ENCODE measurements at places on chromosomes 11 and 22.
A peak's percentile ranks its signal among the peaks of the same experiment; 100 is the strongest.

- no peak for DNase-seq
Observed at GRCh38 chr11:2862395-2863275, 22.9 kb downstream of the CDKN1C start.

DNA sequence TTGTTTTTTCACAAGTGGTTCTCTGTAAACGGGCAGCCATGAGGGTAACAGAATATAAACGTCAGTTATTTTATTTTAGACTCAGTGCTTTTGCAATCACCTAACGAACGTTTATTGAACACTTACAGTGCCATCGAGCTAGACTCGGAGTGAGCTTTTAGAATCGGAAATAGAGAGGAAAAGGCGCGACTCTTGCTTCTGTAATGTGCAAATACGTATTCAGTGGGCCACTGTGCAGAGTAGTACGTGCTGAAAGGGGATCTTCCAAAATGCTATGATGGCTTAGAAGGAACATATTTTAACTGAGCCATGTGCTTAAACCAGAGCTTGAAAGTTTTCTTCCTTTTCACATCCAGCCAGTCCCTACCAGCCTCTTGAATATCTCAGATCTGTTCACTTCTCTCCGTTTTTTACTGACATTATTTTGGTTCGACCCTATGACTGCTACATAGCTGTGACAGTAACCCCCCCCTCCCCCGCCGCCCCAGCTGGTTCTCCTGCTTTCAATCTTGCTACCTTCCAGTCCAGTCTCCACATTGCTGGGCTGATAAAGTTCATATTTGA lies 468 bp downstream of the DDIAS start:
- DNase-seq = no peak

DNA sequence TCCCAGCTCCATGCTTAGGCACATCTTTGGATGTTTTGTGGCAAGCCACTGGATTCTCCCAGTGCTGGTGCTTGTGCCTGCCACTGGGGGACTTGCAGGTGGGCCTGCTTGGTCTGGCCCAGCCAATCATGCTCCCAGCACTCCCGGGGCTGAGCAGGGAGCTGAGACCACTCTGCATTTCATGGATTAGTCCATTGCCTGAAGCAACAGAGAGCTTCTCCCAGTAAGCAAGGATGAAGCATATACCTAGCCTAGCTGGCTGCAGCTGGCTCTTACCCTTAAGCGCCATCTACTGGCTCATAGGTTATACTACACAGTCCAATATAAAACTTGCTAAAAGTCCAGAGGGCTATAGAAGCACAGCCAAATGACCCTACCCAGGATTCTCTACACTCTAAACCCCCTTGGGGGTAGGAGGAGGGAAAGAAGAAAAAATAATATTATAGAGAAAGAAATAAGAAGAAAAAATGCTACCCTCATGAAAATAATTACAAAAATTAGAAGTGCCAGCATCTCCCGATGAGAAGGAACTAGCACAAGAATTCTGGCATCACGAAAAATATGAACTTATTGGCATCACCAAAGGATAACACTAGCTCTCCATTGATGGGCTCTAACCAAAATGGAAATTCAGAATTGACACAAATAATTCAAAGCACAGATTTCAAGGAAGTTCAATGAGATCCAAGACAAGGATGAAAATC lies 275.3 kb downstream of the C11orf87 start:
- DNase-seq = peak; percentile 64

- no peak for DNase-seq
Observed at GRCh38 chr22:48431536-48432315, 1395.9 kb downstream of the BRD1 start.

DNA sequence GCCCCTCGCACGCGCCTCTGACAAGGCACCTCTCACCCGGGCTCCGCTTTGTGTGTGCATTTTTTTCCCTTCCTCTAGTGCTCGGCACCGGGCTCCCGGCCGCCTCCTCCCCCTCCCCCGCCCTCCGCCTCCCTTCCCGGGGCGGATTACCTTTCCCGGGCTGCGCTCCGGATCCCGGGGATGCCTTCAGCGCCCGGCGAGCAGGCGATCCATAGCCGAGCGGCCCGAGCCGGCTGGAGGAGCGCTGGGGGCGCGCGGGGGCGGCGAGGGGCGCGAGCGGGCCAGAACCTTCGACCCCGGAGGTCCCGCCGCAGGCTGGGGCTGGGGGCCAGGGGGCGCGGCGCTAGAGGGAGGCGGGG lies 282 bp downstream of the MPPED2 start:
- no peak for DNase-seq

- DNase-seq = no peak
Observed at GRCh38 chr11:134063124-134063495, 5.8 kb upstream of the JAM3 start.

DNA sequence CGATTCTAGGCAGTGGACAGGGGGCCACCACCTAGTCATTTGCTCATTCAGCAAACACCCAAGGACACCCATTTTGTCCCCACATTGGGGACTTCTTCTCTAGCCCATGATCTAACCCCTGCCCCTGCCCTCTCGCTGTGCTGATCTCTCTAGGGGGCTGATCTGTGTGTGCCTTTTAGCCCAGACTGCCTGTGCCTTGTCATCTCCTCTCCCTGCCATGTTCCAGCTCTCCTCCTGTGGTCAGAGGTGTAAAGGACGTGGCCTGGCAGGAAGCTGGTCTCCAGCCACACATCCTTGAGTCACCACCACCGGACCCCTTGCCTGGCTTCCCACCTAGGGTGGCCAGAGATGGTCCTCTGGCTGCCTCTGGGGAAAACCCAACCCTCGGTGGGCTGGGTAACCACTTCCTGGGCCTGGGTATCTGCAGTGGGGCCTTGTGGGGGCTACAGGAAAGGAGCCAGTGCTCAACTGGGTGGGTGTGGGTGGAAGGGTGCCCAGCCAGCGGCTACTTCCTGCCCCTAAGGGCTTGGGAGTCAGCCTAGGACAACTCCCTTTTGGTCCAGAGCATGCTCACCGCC lies 1.3 kb downstream of the CTSW start:
- DNase-seq = no peak

DNA sequence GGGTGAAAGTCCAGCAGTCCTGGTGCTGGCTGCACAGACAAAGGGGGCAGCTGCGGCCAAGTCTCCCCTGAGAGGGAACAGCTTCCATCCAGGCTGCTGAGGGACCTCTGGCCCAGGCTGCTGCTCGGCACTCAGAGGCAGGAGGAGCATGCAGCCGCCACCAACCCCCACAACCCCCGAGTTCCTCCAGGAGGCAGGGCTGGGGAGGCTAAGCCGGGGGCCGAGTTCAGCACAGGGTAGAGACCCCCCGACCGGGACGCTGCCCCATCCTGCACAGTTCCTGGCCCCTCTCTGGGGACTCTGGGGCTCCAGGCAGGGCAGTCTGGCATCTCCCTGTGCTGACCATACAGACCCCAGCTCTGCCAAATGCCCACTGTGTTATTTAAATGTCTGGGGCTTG lies 20.2 kb downstream of the IGSF9B start:
- no peak for DNase-seq

DNA sequence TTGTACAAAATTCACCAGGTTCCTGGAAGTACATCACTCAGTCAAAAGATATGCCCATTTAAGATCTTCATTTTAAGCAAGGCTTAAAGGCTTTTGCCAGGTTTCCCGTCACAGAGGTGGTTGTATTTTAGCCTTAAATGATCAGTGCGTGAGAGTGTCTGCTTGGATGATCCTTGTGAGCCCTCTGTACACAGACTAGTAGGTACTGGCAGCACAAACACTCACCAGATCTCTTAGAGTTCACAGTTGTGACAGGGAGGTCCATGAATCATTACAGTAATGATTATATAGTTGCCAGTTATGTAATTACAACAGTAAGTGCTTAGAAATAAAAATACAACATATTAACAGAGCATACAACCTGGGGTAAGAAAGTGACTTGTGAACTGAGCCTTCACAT lies 84.2 kb upstream of the SLC25A18 start:
- no peak for DNase-seq

GRCh38 chr11:130344841-130345240 lies 30.1 kb upstream of the ZBTB44 start:
- DNase-seq = no peak

- no peak for DNase-seq
Observed at GRCh38 chr11:27570542-27570941, 64.0 kb upstream of the LIN7C start.

DNA sequence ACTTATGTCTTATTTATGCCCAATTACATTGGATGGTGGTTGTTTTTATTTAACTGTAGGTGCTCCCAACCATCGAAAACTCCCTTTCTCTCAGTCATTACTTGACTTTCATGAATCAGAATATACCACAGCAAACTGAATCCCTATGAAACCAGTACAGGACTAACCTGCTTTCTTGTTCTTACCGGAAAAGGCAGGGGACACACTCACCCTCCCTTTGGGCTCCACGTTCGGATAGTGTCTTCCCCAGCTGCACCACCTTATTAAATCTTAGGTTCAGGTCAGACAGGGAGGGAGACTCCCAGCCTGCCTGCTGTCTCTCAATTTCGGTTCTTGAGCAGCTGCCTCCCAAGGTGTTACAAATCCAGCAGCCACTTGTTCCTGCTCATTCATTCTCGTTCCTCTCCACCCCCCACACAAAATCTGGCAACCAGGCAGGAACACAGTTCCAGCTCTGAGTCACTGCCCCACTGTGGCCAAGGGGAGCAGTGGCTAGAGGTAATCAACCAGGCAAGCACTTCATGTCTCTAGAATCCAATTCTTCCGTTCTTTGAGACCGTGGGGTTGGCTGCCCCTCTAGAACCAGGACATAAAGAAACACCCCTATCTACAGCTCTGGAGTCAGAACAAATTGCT lies 133.0 kb downstream of the PLEKHA7 start:
- DNase-seq = peak; percentile 83

DNA sequence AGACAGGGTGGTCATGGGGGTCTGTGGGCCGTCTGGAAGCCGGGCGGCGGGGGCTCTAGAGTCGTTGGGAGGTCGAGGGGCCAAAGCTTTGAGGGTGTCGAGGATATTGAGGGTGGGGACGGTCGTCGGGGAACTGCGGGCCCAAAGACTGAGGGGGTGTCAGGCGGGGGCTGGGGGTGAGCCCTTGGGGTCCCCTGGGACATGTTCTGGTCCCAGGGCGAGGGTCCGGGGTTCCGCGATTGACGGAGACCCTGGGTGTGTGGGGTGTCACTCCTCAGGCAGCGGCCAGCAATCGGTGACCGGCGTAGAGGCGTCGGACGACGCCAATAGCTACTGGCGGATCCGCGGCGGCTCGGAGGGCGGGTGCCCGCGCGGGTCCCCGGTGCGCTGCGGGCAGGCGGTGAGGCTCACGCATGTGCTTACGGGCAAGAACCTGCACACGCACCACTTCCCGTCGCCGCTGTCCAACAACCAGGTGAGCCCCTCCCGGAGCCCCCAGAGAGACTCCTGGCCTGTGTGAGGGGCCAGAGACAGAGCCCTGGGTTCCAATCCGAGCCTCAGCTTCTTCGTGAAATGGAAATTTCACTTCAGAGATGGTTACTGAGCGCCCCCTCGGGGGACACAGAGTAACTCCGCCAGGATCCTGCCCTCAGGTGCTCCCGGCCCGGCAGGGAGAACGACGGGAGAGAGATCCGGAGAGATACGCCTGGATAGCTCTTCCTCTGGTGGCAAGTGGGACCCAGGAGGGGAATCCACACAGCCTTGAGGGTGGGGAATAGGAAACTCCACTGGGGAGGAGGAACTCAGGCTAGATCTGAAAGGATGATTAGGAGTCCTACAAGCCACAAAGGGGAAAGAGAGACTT lies 714 bp downstream of the SDF2L1 start:
- DNase-seq = peak; percentile 69

DNA sequence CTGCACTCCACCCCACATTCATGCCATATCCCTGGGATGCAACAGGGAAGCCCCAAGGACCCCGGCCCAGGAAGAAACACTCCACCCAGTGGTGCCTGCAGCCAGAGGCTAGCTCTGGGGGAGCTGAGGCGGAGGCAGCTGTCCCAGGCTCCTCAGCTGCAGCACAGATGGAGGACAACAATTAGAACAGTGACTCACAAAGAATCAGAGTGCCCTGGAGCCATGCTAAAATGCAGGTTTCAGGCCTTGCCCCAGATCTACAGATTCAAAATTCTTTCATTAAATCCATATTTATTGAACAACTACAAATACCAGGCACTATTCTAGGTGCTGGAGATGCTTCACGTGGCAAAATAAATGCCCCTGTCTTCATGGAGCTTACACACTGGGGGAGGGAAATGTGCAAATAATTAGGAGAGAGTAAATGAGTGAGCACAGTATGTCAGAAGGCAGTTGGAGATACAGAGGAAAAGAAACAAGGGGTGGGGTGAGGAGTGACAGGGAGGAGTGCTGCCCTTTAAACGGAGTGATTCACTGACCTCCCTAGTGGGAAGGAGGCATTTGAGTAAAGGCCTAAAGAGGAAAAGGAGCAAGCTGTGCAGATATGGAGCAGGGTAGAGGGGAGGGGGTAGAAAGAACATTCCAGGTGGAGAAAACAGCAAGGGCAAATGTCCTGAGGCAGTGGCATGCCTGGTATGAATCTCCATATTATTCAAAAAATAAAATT lies 73.3 kb upstream of the CSNK2A3 start:
- DNase-seq = peak; percentile 27

DNA sequence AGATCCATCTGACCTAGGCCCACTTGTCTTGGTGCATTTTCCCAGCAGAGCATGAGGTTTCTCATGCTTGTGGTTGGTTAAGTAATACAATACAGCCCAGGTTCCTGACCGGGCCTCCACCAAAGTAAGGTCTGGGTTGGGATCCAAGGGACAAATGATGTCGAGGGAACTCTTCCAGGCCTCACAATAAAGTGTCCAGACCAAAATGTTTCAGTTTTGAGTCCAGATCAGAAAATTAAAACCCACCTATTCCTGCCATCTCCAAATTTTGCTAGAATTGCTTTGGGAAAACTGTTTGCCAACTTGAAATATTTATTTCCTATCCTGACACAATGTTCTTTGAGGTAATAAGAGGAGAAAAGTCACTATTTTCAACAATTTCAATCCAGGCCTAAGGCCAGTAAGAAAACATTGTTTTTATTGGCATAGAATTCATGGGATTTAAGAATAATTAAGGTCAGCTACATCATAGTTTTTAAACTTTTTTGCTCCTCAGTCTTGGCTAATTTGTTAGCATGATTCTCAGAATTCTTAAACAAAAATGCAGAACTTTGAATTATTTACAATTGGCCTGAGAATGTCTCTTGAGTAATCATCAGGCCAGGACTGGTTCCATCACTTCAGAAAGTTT lies 51.4 kb downstream of the ME3 start:
- DNase-seq = no peak

DNA sequence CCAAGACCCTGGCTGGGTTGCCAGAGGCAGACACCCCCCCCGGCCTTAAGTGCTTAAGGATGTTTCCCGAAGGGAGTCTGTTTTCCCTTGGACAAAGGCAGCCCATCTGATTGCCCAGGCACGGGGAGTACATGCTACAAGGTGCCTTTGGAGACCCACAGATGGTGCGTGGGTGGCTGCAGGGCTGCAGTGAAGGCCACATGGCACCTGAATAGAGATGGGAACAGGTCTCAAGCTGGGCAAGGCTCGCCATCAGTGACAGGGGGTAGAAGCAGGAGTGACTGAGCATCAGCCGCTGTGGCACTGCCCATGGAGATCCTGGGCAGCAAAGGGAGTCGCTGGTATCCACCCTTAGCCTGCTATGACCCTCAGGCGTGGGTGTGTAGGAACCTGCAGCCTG lies 2.4 kb downstream of the RTL6 start:
- no peak for DNase-seq

GRCh38 chr11:43575913-43576310 lies 104.6 kb upstream of the HSD17B12 start:
- DNase-seq = no peak

GRCh38 chr11:2540992-2541680 lies 96.3 kb downstream of the KCNQ1 start:
- DNase-seq = no peak
